ENCODE measurements at places on chromosomes 12 and 14.

DNA sequence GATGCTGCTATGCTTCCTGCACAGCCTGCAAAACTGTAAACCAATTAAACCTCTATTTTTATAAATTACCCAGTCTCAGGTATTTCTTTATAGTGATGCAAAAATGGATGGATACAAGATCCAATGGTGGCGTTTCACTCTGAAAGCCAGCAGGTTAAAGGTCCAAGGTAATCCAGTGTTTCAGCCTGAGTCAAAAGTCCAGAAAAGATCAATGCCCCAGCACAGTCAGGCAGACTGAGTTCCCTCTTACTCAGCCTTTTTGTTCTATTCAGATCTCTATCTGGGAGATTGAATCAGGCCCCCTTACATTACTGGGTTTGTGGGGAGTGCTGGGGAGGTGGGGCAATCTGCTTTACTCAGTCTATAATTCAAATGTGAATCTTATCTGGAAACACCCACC, 464.5 kb downstream of the GXYLT1 start:
- H3K27me3 ChIP-seq, result no peaks in the 10 kb centered on the region
- H3K36me3 ChIP-seq, result no peaks in the 10 kb centered on the region
- no peak overlapping the region for H3K27ac ChIP-seq
- DNase-seq, result no peak
- no peaks in the 10 kb centered on the region for H3K4me1 ChIP-seq

- no peak overlapping the region for H3K27ac ChIP-seq
- H3K36me3 ChIP-seq, result no peaks in the 10 kb centered on the region
- DNase-seq, result no peak
- H3K4me1 ChIP-seq, result no peaks in the 10 kb centered on the region
Observed at GRCh38 chr12:51647647-51648046, 56.6 kb downstream of the SCN8A start.

DNA sequence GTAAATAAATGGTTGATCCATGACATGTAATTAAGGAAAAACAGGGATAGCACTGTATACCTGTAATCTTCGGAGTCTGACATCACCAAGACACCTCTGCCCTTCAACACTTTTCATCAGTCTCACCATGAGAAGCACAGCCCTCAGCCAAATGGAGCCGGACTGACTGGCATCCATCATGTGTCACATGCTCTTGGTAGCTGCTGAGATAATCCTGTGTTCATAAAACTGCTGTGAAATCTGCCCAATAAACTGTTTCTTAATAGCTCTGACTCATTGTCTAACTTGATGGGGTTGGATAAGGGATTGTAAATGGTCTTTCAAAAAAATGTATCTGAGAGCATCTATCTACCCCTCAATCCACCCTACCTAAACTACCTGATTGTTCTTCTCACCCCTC, 33.6 kb downstream of the KCNH5 start:
- H3K27me3 ChIP-seq, result no peaks in the 10 kb centered on the region
- no peak overlapping the region for H3K4me3 ChIP-seq
- no peak for DNase-seq
- no peaks in the 10 kb centered on the region for H3K36me3 ChIP-seq
- no peak overlapping the region for H3K27ac ChIP-seq
- no peaks in the 10 kb centered on the region for H3K4me1 ChIP-seq

DNA sequence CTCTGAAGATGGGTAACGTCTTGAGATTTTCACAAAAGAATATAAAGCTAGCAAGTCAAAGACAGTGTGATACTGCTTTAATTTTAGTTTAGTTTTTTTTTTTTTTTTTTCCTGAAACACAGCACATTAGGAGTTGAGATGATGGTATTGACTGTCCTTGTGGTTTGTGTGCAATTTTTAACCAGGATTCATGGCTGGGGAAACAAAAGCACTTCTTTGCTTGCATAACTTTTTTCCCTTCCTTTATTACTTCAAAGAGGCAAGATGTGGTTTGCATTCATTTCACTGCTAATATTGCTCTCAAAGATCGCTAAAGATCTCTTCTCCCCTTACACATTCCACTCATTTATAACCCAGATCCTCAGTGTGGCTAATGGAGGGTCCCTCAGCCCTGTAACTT, 157.1 kb upstream of the PZP start:
- no peaks in the 10 kb centered on the region for H3K27me3 ChIP-seq
- no peaks in the 10 kb centered on the region for H3K4me1 ChIP-seq
- H3K36me3 ChIP-seq, result no peaks in the 10 kb centered on the region
- no peak for DNase-seq
- H3K4me3 ChIP-seq, result no peak overlapping the region

GRCh38 chr12:114674251-114675047, 9.5 kb downstream of the TBX3 start:
- no peaks in the 10 kb centered on the region for H3K4me1 ChIP-seq
- H3K36me3 ChIP-seq, result peaks cover 17% of the 10 kb centered on the region
- no peak for DNase-seq
- H3K27ac ChIP-seq, result no peak overlapping the region
- H3K27me3 ChIP-seq, result peaks cover 5% of the 10 kb centered on the region

DNA sequence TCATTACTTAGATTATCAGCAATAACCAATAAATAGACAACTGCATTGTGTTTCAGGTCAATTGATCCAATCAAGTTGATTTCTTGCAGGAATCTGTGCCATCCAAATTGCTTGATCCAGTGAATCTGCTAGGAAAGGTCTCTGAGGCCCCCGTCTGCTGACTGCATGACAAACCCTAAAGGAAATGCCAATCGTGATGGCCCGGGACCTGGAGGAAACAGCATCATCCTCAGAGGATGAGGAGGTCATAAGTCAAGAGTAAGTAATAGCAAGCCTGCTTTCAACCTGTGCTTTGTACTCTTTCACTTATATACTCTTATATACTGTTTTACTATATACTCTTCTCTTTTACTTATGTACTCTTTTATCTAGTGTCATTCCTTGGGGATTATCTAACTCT, 1.9 kb downstream of the TTLL5 start:
- peaks cover 50% of the 10 kb centered on the region for H3K4me1 ChIP-seq
- H3K36me3 ChIP-seq, result peaks cover 27% of the 10 kb centered on the region
- H3K27me3 ChIP-seq, result no peaks in the 10 kb centered on the region
- no peak overlapping the region for H3K4me3 ChIP-seq

DNA sequence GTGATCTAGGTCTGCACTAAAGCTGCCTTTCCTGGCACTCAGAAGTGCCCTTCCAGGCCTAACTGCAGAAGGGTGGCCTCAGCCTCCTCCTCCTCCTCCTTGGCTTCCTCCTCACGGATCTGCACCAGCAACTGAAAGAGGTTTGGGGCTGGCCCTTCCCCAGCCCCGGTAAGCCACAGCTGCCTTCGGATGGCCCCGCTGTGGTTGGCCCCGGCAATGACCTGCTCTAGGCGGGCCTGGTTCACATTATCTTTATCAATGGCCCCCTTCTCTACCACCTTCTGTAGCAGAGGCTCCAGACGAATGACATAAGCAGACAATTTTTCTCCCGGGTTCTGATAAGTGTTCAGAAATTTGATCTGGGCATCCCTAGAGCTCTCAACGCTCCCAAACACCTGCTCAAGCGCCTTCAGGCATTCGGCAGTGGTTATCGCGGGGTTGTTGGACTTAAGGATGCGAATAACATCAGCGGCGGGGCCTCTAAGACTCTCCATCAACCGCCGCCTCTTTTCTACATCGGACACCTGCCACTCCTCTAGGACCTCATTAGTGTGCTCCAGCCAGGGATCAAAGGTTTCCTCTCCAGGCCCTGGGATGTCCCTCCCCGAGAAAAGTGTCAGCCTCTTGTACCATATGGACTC, 1.5 kb downstream of the PNMA1 start:
- H3K4me3 ChIP-seq, result peak overlapping the region; percentile 79
- H3K4me1 ChIP-seq, result peaks cover 48% of the 10 kb centered on the region
- peak overlapping the region; percentile 89 for H3K27ac ChIP-seq
- peak; percentile 81 for DNase-seq
- H3K36me3 ChIP-seq, result peaks cover 25% of the 10 kb centered on the region
